ENCODE measurements at places on chromosomes 2 and 18.
A peak's percentile ranks its signal among the peaks of the same experiment; 100 is the strongest.

GRCh38 chr2:180122874-180123273, 115.8 kb upstream of the CWC22 start:
- no peak for DNase-seq

DNA sequence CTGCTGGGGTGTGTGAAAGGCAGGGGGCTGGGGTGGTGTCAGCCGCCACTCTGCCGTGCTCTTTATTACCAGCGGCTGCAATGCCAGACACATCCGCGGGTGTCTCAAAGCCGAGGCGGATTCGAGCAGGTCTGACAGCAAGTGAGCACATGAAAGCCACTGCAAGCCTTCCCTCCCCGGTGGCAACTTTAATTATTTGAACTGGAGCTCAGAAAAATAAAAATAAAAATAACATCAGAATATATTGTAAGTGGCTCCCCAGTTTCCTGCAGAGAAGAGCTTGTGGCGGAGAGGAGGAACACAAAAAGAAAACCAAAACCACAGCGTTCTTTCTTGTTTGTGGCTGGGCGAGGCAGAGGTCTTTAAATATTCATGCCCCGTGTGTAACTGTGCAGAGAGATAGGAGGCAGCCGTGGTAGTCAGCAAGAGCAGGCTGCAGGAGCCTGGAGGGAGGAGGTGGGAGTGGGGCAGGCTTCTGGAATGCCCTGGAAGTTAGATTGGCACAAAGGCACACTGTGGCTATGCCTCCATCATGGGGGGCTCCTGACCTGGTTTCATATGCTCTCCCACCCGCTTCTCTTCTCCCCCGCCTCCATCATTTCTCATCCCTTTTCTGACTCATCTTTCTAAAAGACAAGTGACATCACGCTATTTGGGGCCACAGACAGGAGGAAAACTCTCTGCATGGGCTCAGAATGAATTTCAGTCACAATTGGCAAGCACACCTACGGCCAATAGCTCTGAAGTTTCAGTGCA, 199.8 kb downstream of the CLIP4 start:
- no peak for DNase-seq

- no peak for DNase-seq
Observed at GRCh38 chr2:96870626-96871255, 861 bp upstream of the SEMA4C start.

GRCh38 chr2:120854014-120854620, 118.4 kb downstream of the GLI2 start:
- no peak for DNase-seq

DNA sequence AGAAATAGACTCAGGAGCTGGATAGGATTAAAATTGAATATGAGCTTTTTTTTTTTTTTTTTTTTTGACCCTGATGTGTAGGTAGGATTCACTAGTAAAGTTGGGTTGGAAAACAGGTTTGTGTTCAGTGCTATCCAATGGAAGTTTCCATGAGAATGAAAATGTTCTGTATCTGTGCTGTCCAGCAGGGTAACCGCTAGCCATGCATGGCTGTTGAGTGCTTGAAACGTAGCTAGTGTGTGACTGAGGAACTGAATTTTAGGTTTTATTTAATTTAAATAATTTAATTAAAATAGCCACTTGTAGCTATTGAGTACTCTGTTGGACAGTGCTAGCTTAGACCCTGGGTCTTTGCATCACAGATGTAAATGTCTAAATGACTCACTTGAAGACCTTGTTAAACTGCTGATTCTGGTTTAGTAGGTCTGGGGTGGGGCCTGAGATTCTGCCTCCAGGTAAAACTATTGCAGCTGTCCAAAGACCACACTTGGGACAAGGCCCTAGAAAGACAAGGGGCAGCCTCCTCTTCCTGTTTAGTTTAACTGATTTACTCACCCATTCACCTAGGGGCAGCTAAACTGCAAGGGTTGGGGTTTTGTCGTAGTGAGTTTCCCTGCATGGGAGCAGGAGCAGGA, 84.7 kb upstream of the STON1 start:
- DNase-seq = no peak

DNA sequence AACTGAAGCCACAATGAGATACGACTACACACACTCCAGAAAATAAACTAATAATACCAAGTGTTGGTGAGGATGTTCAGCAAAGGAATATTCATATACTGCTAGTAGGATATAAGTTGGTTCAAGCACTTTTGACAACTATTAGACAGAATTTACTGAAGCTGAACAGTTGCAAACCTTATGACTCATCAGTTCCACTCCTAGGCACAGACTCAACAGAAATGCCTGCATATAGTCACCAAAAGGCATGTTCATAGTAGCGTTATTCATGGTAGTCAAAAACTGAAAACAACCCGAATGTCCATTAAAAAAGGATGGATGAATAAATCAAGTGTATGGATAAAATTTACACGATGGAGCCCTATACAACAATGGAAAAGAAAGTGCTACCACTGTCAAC, 232.0 kb downstream of the ANAPC1 start:
- no peak for DNase-seq

GRCh38 chr2:41878716-41879234, 169.0 kb upstream of the PKDCC start:
- DNase-seq = no peak

DNA sequence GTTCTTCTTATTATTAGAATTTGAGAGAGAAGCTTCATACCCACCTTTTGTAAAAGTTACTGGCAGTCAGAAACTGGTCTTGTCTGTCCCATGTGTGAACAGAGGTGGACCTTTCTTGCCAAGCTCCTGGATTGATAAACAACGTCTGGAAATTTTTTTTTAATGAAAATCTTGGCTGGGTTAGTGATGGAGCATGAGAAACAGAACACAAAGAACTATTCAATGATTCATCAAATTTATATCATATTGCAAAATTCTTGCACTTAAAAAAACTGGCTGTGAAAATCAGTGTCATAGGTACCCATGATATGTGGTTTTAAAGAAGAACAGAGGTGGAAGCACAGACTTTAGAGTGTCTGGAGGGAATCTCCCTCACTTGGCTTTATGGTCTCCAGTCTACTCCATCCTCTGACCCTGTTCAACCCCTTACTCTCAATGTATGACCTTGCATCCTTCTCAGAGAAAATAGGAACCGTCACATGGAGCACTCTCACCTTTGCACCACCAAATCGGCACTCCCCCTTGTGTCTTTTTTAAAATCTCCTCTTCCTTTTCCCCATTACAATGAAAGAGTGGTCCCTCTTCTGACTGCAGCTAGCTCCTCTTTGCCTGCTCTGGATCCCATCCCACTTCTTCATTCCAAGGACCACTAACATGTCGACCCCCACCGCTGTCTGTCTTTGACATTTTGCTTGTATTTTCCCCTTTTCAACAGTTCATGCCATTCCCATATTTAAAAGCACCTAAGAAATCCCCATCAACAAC, 58.2 kb downstream of the COPS8 start:
- peak; percentile 75 for DNase-seq

- DNase-seq = no peak
Observed at GRCh38 chr18:54900290-54900689, 59.0 kb downstream of the CCDC68 start.

DNA sequence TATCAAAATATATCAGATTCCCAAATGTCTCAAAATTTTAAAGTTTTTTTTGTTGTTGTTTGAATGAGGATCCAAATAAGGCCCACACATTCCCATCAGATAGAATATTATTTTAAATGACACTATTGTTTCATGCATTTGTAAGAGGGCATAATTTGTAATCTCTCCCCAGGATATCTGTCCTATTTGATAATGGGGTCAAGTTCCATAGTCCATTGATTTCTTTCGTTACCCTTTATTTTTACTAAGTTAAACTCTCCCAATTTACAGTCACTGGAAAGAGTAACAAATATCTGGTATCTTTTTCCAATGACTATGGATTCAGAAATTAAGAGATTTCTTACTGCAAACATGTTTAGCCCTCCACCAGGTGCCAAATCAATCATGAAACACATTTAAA, 32.4 kb downstream of the INO80C start:
- DNase-seq = no peak

DNA sequence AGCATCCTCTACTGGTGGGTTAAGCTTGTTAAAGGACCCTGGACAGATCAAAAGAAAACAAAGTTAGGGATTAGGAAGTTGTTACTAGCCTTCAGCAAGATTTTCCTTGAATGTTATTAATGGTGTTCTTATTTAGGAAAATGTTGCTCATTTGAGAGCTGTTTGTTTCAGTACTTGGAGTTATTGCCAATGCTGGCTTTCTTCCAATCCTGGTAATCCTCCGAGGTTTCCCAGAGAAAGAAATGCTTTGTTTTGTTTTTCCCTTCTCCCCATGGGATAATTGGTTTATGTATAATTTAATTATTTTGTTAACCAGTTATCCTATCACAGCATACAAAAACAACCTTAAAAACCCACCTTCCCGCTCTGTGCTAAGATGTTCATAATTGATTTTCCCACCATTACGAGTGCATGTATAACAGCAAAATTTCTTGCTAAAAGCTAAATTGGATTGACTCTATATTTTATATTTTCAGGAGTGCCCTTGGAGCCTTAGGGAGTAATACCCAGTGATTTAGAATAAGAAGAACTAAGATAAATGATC, 79.8 kb downstream of the MGAT5 start:
- no peak for DNase-seq

GRCh38 chr2:78701546-78701945, 324.0 kb upstream of the REG3G start:
- DNase-seq = peak; percentile 0

GRCh38 chr2:48527226-48527885, 2.6 kb upstream of the STON1 start:
- DNase-seq = no peak

DNA sequence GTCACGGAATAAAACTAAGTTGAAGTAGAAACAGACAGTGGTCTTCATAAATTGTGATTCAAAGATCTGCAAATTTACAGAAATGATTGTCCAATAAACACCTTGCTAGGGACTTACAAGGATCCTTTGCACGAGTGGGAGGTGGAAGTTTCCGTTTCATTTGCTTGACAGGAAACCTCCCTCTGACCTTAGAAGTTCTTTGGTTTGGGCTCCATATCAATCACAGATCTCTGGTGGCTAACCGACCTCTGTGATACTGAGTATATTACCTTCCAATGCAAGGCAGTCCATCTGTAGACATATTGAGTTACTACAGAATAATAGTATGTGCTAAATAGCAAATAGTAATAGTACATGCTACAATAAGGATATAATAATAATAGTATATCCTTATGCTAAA, 33.7 kb upstream of the RNF152 start:
- no peak for DNase-seq

DNA sequence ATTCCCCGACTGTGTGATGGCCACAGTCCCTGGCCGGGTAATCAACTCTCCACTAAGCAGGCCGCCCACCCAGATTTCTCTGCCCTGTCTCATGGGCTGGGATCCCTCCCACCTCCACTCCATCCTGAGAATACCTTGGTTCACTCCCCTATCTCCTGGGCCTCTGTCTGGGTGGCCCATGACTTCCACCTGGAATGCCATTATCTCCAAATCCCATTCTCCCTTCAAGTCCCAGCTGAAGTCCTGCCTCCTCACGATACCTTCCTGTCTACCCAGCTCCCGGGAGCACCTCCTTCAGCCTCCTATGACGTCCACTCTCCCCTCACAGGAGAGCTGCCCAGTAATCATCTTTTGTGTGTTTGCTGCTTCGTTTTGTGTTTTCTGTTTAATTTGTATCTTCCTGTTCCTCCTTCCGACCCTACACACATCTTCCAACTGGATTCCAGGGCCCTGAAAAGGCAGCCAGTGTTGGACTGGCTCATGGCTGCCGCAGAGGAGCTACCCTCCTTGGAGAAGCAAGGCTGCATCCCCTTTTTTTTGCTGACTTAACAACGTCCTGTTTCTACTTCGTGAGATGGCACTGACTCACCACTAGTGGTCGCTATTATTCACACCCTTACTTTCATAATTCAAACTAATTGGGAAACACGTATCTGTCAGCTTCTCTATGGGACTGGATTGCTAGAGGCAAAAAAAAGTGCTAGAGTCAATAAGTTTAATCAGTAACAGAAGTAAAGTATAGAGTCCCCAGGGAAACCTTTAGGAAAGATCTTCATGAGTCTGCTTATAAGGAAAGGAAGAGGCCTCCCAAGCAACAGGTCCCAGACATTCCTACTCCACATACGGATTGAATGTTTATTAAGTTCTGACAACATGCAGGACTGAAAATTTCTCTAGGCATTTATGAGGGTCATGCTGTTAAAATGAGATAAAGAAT, 171.9 kb upstream of the GATA6 start:
- DNase-seq = peak; percentile 22

- DNase-seq = peak; percentile 41
Observed at GRCh38 chr2:57720728-57721627, 325.6 kb upstream of the VRK2 start.

GRCh38 chr18:76275727-76276313, 219.2 kb downstream of the ZNF516 start:
- no peak for DNase-seq

DNA sequence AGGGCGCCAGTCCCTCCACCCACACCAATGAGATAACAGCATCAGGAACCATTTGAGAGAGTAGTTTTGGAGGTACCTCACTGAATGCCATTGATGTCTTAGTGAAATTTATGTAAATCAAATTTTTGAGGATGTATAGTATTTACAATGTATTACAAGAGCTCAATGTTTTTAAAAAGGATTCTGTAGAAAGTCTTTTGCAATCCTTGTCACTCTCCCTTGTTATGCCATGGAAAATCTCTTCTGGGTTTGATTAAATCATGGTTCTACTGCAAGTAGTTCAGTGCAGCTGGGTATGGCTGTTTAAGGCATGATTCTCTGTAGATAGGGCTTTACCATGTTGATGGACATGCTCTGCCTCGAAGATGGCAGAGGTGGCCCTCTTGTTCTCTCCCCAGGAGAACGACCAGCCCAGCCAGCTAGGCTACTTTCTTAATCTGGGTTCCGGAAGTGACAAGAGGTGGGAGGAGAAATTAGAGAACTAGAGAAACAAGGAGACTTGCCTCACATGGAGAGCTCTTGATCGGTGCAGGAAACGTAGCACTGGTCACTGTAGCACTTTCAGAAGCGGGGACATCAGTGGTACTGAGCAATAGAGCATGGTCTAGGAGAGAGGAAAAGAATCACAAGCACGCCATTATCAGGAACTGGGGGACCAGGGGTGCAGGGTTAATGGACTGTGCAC, 202.7 kb downstream of the CLIP4 start:
- no peak for DNase-seq

DNA sequence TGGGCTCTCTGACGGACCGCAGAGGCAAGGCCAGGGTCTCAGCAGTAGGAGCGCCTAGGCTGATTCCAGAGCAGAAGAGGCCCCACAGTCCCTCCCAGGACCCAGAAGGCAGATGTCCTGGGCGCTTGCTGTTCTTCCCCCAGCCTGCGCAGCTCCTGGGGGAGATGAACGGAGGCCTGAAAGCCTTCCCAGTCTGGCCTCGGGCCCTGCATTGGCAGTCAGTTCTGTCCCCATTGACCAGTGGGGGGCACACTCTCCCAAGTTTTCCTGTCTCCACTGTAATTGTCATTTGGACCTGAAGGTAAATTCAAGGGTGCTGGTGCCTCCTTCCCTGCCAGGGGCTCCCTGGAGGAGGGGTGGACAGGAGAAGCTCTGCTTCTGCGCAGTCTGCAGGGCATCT, 345.7 kb downstream of the CYP26B1 start:
- no peak for DNase-seq

- DNase-seq = no peak
Observed at GRCh38 chr18:23363865-23364570, 89.1 kb upstream of the RIOK3 start.

GRCh38 chr2:129702416-129703176, 276.9 kb upstream of the RAB6C start:
- no peak for DNase-seq

GRCh38 chr2:238338710-238339394, 18.5 kb downstream of the TRAF3IP1 start:
- DNase-seq = no peak
